ENCODE measurements at places on chromosomes 2 and 18. TPM values are rescaled to one million over a fixed set of nuclear protein-coding genes. Genes with fewer than 3 reads are reported as not detected.

The IL1R2 gene
- total RNA-seq = 4.9 TPM

The TGFBRAP1 gene
- total RNA-seq = 16.6 TPM

- no peak overlapping the region for H3K27ac ChIP-seq
- H3K36me3 ChIP-seq = no peaks in the 10 kb centered on the region
- H3K4me1 ChIP-seq = no peaks in the 10 kb centered on the region
- DNase-seq = no peak
- no peaks in the 10 kb centered on the region for H3K27me3 ChIP-seq
- no peak overlapping the region for H3K4me3 ChIP-seq
Measured at GRCh38 chr2:1246239-1246638, 167.0 kb upstream of the TPO start.

- no peak overlapping the region for H3K4me3 ChIP-seq
- DNase-seq = no peak
- H3K27ac ChIP-seq = no peak overlapping the region
- H3K36me3 ChIP-seq = no peaks in the 10 kb centered on the region
- no peaks in the 10 kb centered on the region for H3K4me1 ChIP-seq
Measured at GRCh38 chr2:11990576-11990975, 244.1 kb downstream of the LPIN1 start.

DNA sequence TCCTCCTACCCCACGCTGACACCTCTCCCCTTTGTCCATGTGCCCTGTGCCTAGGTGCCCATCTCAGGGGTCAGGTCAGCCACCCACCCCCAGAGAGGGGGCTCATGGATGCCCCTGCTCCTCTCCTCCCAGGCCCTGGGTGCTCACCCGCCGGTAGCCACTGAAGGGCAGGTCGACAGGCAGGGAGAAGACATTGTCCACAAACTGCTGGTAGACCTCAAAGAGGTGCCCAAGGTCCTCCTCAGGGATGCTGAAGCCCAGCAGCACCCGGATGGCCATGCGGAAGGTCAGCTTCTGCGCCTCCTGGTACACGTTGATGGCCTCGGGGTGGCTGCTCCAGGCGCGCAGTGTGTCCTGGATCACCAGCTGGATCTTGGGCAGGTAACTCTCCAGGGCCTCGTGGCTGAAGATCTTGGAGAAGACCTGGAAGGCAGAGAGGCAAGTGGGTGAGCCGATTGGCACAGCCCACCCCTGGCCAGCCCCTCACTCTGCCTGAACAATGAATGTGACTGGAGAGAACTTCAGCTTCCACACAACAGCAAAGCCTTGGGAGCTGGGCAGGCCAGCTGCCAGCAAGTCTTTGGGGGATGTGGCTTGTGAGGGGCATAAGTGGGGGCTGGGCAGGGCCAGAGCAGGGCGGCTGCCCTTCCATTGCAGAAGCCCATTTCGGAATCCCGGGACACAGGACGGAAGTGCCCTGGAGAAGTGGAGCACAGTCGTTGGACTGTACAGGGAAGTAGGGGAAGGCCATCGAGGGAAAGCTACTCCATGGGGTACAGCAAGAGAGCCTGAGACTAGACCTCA is 12.5 kb downstream of the CYP26B1 start:
- H3K36me3 ChIP-seq = no peaks in the 10 kb centered on the region
- H3K27ac ChIP-seq = no peak overlapping the region
- peak; percentile 49 for DNase-seq
- H3K4me1 ChIP-seq = no peaks in the 10 kb centered on the region

DNA sequence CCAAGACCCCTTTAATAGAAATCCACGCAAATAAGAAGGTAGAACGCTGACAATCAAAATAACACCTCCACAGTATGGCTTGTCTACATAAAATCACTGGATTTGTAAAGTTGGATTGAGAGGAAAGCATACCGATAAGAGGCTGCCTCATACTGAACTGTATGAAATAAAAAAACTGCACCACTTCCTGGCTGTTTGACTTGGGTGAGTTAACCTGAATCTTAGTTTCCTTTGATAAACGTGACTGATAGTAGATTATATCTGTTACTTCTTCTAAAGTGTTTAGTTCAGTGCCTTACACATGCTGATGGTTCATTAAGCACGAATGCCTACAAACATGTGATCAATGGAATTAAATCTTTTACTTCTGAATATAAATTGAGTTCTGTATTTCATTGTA is 140.4 kb upstream of the RNF152 start:
- H3K27me3 ChIP-seq = no peaks in the 10 kb centered on the region
- H3K4me3 ChIP-seq = no peak overlapping the region
- no peaks in the 10 kb centered on the region for H3K4me1 ChIP-seq
- H3K27ac ChIP-seq = no peak overlapping the region
